ENCODE measurements at places on chromosomes 11 and 22. TPM values are rescaled to one million over a fixed set of nuclear protein-coding genes. Genes with fewer than 3 reads are reported as not detected.

The DAGLA gene
- 1.1 TPM for total RNA-seq

The YPEL4 gene
- not detected for total RNA-seq

The CDPF1 gene
- total RNA-seq: 22.8 TPM

GRCh38 chr11:64406221-64406946 is 47.4 kb downstream of the RPS6KA4 start:
- peak; percentile 57 for DNase-seq

DNA sequence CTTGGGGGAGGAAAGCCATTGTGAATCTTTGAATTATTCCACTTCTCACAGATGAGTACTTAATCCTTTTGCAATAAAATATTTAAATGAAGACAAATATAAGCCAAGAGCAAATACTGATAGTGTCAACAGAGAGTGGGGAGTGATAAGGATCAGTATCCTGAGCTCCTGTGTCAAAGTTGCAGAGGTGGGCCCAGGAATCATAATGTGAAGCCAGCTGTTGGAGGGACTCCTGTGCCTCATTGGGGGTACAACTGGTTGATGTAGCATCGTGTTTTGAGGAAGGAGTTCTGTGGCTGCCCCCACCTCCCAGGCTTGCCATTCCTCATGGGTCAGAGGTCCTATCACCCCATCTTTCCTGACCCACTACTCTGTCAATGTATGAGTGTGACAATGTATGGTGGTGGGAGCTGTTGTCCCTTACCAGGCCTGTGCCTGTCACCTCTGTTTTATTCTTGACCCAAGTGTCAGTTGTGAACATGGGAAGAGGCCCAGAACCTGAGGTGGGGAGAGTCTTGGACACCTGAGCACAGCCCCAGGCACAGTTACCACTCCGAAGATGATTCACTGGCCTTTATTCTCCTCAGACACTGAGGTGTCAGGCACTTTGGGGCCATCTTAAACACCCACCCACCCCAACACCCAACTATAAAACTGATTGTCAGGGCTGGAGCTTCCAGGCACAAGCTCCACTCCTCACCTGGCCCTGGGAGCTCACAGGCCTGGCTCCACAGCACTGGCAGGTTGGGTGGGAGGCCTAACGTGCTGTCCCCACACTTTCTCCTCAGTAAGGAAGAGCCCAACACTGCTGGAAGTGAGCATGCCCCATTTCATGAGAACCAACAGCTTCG is 38.4 kb downstream of the KCNQ1OT1 start:
- no peak for DNase-seq

- peak; percentile 42 for DNase-seq
Observed at GRCh38 chr11:31882951-31883392, 71.8 kb upstream of the PAX6 start.

DNA sequence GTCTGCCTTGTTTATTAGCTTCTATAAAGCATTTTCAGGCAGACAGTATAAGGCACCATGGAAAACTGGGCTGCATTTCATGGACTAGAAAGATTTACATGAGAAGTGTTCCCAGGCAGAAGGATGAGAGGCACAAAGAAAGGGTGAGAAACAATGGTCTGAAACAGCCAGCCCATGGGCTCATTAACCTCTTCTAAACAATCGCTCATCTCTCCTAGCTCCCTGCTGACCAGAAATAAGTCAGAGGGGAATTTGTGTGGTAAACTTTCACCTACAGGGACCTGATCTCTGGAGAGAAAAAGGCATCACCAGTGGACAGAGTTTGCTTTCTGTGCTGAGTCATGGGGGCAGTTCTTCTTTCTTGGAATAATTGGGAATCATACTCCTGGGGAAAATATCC is 51.8 kb upstream of the KIRREL3 start:
- peak; percentile 66 for DNase-seq

Data from neural progenitor cell (in vitro differentiated cells).